Kidney epithelial cell (primary cell): ENCODE measurements at places on chromosomes 6 and 20. TPM values are rescaled to one million over a fixed set of nuclear protein-coding genes. Genes with fewer than 3 reads are reported as not detected.

Gene DNAH8
- not detected in 2 replicates for total RNA-seq

Gene LBP
- total RNA-seq = not detected in 2 replicates

Gene C2
- total RNA-seq = 0.07 and 0.63 TPM in 2 replicates

Gene NRSN1
- total RNA-seq = not detected in 2 replicates

Gene SLC35F1
- 0.34 and 0.38 TPM in 2 replicates for total RNA-seq

Gene BEND6
- total RNA-seq = 2.7 and 2.8 TPM in 2 replicates

Gene RING1
- 12.1 and 16.4 TPM in 2 replicates for total RNA-seq

Gene CST4
- not detected in 2 replicates for total RNA-seq

Gene TTK
- total RNA-seq = 4.6 and 5.5 TPM in 2 replicates

Gene HLA-DQA1
- 0.21 TPM in 2 replicates for total RNA-seq

Gene NOP56
- 141 and 142 TPM in 2 replicates for total RNA-seq

Gene ANKRD6
- total RNA-seq = 10.0 and 15.4 TPM in 2 replicates

Gene LTB
- total RNA-seq = 19.3 and 21.4 TPM in 2 replicates

Gene NOX3
- total RNA-seq = 0.17 TPM in 1 of 2 replicates, not detected in the other

Gene MAS1
- total RNA-seq = not detected in 2 replicates

Gene TRIM15
- total RNA-seq = not detected in 2 replicates

Gene IL17A
- not detected in 2 replicates for total RNA-seq

Gene SLX4IP
- 5.8 TPM in 2 replicates for total RNA-seq

Gene ERVFRD-1
- total RNA-seq = not detected in 2 replicates

Gene C20orf204
- 0.21 and 0.27 TPM in 2 replicates for total RNA-seq

Gene MRAP2
- not detected in 2 replicates for total RNA-seq
